SJSA1 (cell line): ENCODE measurements at places on chromosomes 5 and 9.

GRCh38 chr5:82794876-82795275 lies 282.3 kb downstream of the TMEM167A start:
- no peak for DNase-seq

DNA sequence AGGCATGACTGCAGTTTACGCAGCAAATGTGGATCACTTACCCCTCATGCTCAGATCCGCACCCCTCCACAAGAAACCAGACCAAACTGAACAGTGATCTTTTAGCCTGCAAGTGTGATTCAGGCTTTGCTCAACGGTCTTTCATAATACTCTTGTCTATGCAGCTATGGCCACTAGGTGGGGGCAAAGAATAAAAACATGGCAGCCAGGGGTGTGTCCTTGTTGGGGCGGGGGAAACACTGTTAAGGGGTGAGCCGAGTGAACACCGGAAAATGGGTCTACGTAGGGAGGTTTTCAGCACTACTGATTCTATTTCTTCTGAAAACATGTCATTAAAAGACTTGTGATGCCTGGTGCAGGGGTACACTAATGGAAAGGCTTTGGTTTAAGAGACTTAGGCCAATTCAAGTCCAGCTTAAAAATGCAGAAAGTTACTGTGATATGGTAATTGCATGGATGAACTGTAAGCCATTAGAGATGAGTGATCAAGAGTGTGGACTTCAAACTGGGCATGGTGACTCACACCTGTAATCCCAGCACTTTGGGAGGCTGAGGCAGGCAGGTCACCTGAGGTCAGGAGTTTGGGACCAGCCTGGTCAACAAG lies 49.9 kb upstream of the GPR151 start:
- peak; percentile 20 for DNase-seq

DNA sequence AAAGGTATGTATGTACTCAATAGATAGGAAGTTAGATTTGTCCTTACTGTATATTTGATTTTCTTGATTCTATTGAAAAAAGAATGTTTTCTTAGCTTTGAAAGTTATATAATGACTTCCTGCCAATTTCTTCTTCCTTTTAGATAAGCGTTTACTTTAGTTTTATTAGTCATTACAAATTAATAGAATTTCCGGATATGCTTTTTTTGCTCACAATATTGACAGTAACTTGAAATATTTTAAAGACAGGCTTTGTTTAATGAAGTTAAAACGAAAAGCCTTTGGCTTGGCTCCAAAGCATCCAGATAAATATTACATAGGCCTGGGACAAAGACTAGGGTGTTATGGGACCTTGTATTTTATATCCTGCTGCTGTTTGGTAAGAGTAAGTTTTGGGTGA lies 49.5 kb downstream of the CWC27 start:
- DNase-seq = no peak

DNA sequence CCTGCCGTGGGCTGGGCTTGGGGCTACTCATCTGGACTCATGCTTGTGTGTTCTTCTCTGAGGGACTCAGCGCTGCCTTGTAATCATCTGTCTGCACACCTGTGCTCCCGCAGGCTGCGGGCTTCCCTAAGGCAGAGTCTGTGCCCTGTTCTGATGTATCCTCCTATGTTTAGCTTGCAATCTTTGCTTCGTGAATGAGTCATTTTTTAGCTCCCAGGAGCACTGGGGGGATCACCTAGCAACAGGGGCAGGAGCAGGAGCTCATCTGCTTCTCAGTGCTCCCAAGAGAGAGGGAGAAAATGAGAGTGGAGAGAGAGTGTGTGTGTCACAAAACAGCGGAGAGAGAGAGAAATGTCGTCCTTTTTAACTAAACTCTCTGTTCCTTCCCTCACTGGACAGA lies 202.4 kb upstream of the ZNF618 start:
- DNase-seq = no peak

GRCh38 chr5:174008922-174009321 lies 20.0 kb downstream of the C5orf47 start:
- no peak for DNase-seq

- no peak for DNase-seq
These were observed 143.3 kb downstream of the SLF1 start for GRCh38 chr5:94761786-94762185.

GRCh38 chr5:154309805-154310204 lies 119.3 kb downstream of the GALNT10 start:
- peak; percentile 40 for DNase-seq
